ENCODE measurements at places on chromosomes 2 and 18.

DNA sequence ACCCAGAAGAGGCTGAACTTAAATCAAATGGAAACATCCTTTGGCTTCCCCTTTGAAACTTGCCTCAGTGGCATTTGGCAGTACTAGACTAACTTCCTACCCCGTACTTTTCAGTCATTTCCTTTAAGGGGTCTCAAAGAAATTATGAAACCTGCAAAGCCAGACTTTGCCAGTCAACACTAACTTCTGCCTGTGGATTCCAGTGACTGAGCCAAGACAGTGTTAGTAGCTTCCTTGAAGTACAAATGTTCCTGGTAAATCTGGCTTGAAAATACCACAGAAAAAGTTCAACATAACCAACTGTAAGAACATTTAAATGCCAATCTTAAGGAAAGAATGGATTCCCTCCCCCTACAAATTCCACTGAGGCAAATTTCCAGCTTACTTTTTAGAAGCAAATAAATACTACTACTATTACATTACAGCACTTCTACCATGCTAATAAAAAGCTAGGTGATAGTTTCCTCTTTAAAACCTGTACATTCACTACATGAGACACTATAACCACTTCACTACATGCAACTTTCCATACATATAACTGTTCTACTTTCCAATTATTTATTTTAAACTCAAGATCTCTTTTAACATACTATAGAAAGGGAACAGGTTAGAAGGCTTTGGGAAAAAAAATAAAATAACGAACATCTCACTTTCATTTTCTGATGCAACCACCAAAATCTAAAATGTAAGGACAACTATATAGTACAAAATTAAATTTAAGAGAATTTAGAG, 2.4 kb downstream of the PELI1 start:
- no peak for DNase-seq

GRCh38 chr2:66281980-66282379, 152.9 kb upstream of the MEIS1 start:
- DNase-seq, result no peak

DNA sequence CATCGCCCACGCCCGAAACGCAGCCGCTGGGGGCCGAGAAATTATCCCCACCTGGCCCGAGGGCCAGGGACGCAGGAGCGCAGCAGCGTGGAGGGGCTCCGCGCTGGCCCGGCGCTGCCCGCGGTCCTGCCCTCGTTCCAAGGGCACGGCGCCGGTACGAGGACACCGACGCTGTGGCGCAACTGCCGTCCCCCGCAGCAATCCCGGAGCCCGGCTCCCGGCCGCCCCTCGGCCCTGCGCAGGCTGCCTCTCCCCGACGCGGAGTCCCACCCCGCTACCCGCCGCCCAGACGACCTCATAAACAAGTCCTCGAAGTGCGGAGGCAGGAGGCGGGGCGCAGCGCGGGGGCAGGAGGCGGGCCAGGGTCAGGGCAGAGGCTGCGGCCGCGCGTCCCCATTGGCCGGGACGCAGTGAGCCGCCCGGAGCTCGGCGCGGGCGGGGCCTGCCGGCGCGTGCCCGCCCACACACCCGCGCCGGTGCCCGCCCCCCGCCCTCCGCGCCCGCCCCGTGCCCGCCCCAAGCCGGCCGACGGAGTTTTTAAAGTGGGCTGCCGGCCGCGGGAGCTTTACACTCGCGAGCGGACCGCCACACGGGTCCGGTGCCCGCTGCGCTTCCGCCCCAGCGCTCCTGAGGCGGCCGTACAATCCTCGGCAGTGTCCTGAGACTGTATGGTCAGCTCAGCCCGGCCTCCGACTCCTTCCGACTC, at the start of gene EPAS1:
EPAS1 (plus strand) TSS at position 568 of the 706 bp plus-strand sequence. CDS start 505 bp downstream, outside the sequence.
- DNase-seq, result no peak

- no peak for DNase-seq
Measured at GRCh38 chr2:240469740-240470139, 34.3 kb downstream of the GPC1 start.

- no peak for DNase-seq
Measured at GRCh38 chr2:215811409-215812345, 201.7 kb downstream of the MREG start.

DNA sequence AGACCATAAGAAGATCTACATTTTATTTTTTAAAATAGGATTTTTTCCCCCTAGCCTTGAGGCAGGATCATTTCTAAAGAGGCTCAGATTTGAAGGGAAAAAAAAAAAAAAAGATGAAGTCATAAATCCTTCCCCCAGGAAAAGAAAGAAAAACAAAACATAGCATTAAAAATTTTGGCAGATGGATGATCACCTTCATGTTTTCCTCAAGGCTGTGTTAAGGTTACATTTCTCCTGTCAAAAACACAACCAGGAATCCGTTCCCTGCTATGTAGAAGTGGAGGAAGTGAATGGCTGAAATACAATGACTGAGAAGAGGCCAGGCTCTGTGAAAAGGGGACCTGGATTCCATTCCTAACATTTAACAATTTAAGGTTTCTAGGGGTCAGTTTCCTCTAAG, 56.2 kb downstream of the EPHA4 start:
- DNase-seq, result no peak

- DNase-seq, result no peak
Measured at GRCh38 chr2:189177251-189177840, 2.2 kb downstream of the COL5A2 start.

- no peak for DNase-seq
Measured at GRCh38 chr18:8373486-8373885, 235.8 kb upstream of the RAB12 start.

- no peak for DNase-seq
Measured at GRCh38 chr2:237616734-237617586, 10.4 kb upstream of the LRRFIP1 start.

- DNase-seq, result no peak
Measured at GRCh38 chr2:72340665-72341064, 193.0 kb upstream of the CYP26B1 start.

DNA sequence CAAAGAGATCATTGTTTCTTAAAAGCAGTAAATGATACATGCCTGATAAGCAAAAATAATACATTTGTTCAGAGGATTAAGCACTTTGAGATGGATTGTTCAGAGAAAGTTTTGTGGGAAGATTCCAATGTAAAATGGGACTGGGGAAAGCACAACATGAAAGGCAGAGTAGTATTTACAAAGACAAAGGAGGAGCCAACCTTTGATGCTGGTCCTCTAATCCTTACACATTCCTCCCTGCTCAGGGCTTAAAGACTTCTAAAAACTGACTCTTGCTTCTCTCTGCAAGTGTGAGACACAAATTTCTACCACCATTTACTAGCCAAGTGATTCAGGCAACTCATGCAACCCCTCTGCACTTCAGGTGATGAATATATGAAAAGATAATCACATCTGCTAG, 47.2 kb upstream of the REG3G start:
- DNase-seq, result no peak

DNA sequence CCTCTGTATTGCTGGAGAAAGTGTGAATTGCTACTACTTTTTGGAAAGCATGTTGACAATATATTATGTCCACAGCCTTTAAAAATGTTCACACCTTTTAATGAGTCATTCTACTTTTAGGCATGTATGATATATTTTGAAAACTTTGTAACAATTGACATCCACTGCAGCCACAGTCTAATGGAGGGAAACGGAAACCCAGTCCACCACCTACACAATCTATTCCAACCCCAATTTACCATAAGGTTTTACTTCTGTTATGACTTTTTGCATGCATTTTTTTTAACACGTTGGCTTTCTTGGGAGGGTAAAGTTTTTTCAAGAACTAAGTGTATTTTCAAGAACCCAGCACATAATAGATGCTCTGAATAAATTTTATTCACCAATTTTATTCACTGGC, 38.5 kb upstream of the ATP8B1 start:
- DNase-seq, result no peak

GRCh38 chr2:230131366-230131765, 62.6 kb upstream of the SLC16A14 start:
- DNase-seq, result no peak

DNA sequence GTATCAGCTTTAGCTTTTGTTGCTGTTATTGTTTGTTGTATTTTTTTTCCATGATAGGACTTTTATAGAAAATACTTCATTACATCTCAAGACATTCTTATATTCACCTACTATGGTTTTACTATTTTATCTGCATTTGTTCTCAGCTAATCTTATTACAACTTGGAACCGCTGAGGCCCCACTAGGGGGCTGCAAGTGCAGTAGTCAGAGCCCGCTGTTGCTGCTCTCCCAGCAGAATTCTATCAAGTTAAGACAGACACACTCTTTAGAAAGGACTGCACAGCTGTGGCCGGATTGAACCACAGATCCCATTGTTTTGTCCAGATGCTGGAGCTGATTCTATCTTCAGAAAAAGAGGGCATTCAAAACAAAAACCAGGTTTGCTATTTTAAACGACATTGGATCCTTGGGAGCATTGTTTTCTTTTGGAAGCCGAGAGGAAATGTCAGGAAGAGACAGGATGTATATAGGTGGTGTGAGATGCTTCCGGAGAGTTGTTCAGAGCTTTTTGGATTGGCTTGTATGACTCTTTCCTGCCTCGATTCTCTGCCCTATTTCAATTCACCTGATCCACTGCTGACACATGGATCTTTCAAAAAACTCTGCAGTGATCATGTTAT, 105.7 kb upstream of the GAREM1 start:
- DNase-seq, result no peak

DNA sequence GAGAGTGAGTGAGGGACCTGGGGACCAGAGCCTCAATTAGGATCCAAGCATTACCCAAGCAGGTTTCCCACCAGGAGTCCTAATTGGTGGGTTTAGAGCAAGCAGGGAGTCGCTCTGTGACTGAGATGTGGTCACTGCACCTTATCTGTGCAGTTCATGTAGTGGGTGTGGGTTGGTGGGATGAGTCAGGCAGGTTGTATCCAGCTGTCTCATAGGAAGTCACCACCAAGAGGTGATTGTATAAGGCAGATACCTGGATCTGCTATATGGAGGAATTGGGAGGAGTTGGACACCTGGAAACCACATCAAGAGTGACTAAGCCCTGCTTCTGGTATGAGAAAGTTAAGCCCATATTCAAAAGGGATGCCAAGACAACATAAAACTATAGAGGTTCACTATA, 106.8 kb downstream of the ARHGAP28 start:
- DNase-seq, result no peak

DNA sequence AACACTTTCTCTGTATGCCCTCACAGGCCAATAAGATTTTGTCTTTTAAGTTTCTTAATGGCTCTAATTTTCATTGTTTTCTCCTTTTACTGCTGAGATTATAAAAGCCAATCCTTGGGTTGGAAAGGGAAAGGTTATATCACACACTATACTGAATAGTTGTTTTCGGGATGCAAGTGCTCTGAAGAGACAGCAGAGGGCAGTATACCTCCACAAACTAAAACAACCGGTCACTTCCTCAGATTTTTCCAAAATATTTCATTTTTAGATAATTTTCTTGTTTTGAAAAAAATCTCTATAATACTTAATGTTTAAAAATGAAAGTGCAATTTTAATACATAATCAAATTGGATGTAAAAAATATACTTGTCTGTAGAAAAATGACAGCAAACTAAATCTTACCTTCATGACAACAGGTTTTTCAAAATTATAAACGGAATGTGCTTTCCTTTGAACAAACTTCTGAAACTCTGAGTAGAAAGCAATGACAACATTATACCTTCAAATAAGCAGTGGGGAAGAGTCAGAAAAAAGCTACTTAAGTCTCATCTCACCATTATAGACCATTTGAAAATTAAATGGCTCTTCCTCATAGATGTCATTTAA, 82.7 kb downstream of the ORC4 start:
- no peak for DNase-seq

GRCh38 chr18:50458366-50458765, 83.5 kb downstream of the SKA1 start:
- no peak for DNase-seq

- no peak for DNase-seq
Measured at GRCh38 chr2:160042054-160042453, 20.4 kb downstream of the PLA2R1 start.

- peak; percentile 47 for DNase-seq
Measured at GRCh38 chr2:88126772-88127637, 857 bp downstream of the FABP1 start.

GRCh38 chr18:46555724-46556123, 101.3 kb downstream of the LOXHD1 start:
- DNase-seq, result no peak

DNA sequence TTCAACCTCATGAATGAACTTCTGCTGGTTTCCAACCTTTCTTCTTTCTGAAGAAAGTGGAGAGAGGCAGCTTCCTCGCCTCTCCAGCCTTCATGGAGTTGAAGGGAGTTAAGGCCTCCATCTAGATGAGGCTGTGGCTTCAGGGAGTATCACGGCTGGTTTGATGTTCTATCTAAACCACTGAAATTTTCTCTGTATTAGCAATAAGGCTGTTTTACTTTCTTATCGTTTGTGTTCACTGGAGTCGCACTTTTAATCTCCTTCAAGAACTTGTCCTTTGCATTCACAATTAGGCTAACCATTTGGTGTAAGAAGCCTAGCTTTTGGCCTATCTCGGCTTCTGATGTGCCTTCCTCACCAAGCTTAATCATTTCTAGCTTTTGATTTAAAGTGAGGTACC, 19.9 kb upstream of the CTDP1 start:
- DNase-seq, result no peak

GRCh38 chr18:37330173-37330572, 235.4 kb downstream of the CELF4 start:
- no peak for DNase-seq

GRCh38 chr2:20622731-20623130, 28.2 kb downstream of the HS1BP3 start:
- DNase-seq, result no peak

DNA sequence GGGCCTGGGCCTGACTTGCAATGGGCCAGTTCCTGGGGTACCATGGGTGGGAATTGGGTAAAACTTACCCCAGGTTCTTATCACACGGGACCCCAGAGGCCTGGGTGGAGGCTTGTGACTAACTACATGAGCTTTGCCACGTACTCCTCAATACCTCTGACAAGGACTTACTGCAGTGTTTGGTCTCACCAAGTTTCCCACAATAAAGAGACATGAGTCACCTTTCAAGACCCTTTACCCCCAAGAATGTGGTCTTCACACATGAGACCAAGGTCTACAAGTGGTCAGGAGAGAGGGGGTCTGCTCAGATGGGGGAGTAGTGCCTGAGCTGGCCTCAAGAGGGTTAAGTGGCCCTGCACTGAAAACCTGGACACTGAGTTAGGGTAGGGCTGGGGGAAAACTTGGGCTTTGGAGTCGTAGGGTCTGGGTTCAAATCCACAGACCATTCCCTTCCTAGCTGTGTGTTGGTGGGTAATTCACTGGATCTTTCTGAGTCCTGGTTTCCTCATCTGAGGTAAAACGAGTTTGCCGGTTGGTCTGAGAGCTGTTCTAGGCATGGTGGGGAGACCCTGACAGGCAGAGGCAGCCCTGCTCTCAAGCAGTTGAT, 2.0 kb upstream of the GNLY start:
- DNase-seq, result no peak

GRCh38 chr2:31275976-31276375, 42.0 kb downstream of the EHD3 start:
- DNase-seq, result no peak

- no peak for DNase-seq
Measured at GRCh38 chr2:61658841-61659780, 121.0 kb upstream of the XPO1 start.

Data from vagina (tissue), 2 donors.